ENCODE measurements at places on chromosomes 3 and 15.

DNA sequence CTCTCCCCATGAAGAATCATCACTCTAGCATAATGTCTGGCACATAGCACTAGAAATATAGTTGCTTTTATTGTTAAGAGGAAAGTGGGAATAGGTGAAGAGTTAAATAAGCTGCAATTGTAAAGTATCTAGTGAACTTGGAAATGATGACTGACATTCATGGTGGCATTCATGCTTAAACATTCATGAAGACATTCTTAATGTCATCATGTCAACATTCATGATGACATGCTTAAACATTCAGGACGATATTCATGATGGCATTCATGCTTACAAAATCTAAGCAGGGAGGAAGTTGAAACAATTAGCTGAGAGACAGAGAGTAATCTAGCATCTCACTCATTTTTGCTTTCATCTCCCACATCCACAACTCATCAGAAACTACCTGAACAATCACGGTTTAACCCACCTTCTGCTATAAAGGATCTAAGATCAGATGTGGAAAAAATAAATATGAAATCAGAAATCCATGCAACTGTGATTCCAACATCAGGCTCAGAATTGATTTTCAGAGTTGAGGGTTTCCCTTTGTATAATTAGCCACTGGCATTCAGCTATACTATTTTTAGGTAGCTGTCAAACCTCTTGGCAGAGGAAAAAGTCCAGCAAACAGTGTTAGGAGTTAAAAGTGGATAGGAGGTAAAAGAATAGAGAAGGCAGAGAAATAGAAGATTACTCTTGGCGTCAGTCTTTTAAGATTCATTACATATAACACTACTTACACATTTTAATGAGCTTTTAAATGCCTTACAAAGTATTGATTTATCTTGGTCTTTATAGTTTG lies 3.5 kb downstream of the DRD3 start:
- no peak overlapping the region for H3K4me3 ChIP-seq
- H3K27ac ChIP-seq, result no peak overlapping the region
- H3K4me1 ChIP-seq, result no peaks in the 10 kb centered on the region

GRCh38 chr15:58213587-58214338 lies 75.6 kb downstream of the AQP9 start:
- DNase-seq, result no peak
- H3K36me3 ChIP-seq, result no peaks in the 10 kb centered on the region
- H3K4me3 ChIP-seq, result no peak overlapping the region
- no peaks in the 10 kb centered on the region for H3K27me3 ChIP-seq
- peaks cover 3% of the 10 kb centered on the region for H3K4me1 ChIP-seq
- no peak overlapping the region for H3K27ac ChIP-seq

- H3K4me1 ChIP-seq, result no peaks in the 10 kb centered on the region
- H3K27ac ChIP-seq, result no peak overlapping the region
- H3K36me3 ChIP-seq, result no peaks in the 10 kb centered on the region
- no peak overlapping the region for H3K4me3 ChIP-seq
- no peaks in the 10 kb centered on the region for H3K27me3 ChIP-seq
Observed at GRCh38 chr3:139629033-139629432, 48.7 kb downstream of the NMNAT3 start.

DNA sequence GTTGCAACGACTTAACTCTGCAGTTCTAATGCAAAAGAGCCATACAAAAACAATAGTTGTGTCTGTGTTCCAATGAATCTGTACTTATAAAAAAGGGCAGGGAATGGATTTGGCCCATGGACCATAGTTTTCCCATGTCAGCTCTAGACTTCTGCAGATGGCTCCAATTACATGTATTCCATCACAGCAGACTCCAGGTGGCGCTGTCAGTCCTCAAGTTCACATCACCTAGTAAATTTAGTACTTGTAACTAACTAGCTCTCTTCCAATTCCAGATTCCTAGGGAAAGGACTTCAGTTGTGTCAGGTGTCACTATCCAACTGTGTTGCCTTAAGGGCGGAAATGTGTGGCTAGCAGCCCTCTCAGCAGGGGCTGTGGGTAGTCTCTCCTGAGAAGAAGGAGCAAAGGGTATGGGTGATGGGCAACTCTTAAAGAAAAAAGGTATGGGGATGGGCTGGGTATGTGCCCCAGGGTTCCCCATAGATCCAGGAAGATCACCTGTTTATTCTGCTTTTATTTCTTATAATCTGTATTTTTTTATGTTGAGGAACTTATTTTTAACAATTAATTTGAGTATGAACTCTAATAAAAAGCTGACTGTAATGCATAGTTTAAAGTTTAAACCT lies 36.2 kb downstream of the BBS4 start:
- no peaks in the 10 kb centered on the region for H3K4me1 ChIP-seq
- DNase-seq, result peak; percentile 58
- no peaks in the 10 kb centered on the region for H3K27me3 ChIP-seq

DNA sequence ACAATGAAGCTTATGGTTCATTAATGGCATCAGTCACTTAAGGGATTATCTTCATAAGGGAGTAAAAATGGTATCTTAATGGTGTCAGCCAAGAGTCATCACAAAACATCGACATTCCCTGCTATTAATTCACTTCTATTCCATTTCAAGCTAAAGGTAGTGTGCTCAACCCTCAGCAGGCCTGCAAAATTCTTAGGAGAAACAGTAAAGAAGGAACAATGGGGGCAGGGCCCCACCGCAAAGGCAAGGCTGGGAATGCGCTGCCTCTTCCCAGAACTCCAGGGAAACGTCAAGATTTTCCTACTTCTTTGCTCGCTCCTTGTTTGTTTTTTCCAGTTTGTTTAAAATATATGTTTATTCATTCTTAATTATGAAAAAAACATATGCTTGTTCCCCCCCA lies 187.3 kb upstream of the TSC22D2 start:
- peaks cover 24% of the 10 kb centered on the region for H3K27me3 ChIP-seq
- DNase-seq, result no peak
- no peak overlapping the region for H3K4me3 ChIP-seq
- no peaks in the 10 kb centered on the region for H3K36me3 ChIP-seq
- no peaks in the 10 kb centered on the region for H3K4me1 ChIP-seq
- no peak overlapping the region for H3K27ac ChIP-seq

- no peak overlapping the region for H3K27ac ChIP-seq
- peaks cover 6% of the 10 kb centered on the region for H3K4me1 ChIP-seq
- H3K4me3 ChIP-seq, result no peak overlapping the region
- H3K27me3 ChIP-seq, result no peaks in the 10 kb centered on the region
- DNase-seq, result no peak
- peaks cover 62% of the 10 kb centered on the region for H3K36me3 ChIP-seq
Observed at GRCh38 chr15:85673326-85673725, 121.4 kb downstream of the KLHL25 start.

GRCh38 chr3:29531644-29532043 lies 250.8 kb downstream of the RBMS3 start:
- no peaks in the 10 kb centered on the region for H3K27me3 ChIP-seq
- H3K36me3 ChIP-seq, result no peaks in the 10 kb centered on the region
- no peaks in the 10 kb centered on the region for H3K4me1 ChIP-seq
- no peak for DNase-seq

- H3K4me3 ChIP-seq, result no peak overlapping the region
- no peak for DNase-seq
- H3K36me3 ChIP-seq, result no peaks in the 10 kb centered on the region
- H3K27ac ChIP-seq, result no peak overlapping the region
Observed at GRCh38 chr3:82293867-82294266, 532.4 kb upstream of the GBE1 start.

GRCh38 chr3:151837057-151837456 lies 23.1 kb downstream of the AADAC start:
- H3K27ac ChIP-seq, result no peak overlapping the region
- H3K4me3 ChIP-seq, result no peak overlapping the region
- DNase-seq, result no peak
- H3K27me3 ChIP-seq, result no peaks in the 10 kb centered on the region

DNA sequence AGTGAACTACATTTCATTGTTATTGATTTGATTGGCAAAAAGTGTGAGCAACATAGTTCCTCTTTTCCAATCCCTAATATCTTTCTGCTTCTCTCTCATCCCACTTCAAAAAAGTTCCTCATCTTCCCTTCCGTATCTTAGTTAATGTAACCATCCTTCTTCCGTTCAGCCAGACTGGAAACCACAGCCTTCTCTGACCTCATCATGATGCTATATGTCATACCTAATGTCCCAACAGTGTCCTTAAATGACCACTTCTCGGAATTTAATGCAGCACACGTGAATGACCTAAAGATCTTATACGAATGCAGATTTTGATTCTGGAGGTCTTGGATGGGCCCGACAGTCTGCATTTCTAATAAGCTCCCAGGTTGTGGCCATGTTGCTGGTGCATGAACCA lies 320.3 kb upstream of the SATB1 start:
- H3K27ac ChIP-seq, result peak overlapping the region; percentile 3
- H3K4me1 ChIP-seq, result peaks cover 49% of the 10 kb centered on the region
- H3K27me3 ChIP-seq, result no peaks in the 10 kb centered on the region

GRCh38 chr3:5165698-5166097 lies 21.8 kb upstream of the EDEM1 start:
- no peak overlapping the region for H3K27ac ChIP-seq
- H3K36me3 ChIP-seq, result no peaks in the 10 kb centered on the region
- H3K4me1 ChIP-seq, result peaks cover 7% of the 10 kb centered on the region
- no peak overlapping the region for H3K4me3 ChIP-seq
- DNase-seq, result no peak

- H3K27me3 ChIP-seq, result no peaks in the 10 kb centered on the region
- no peak overlapping the region for H3K27ac ChIP-seq
- H3K36me3 ChIP-seq, result no peaks in the 10 kb centered on the region
- no peaks in the 10 kb centered on the region for H3K4me1 ChIP-seq
- H3K4me3 ChIP-seq, result no peak overlapping the region
- DNase-seq, result no peak
Observed at GRCh38 chr3:49255112-49255511, 21.9 kb downstream of the C3orf62 start.

GRCh38 chr3:194939949-194940770 lies 254.5 kb downstream of the FAM43A start:
- no peak overlapping the region for H3K27ac ChIP-seq
- H3K4me3 ChIP-seq, result no peak overlapping the region
- H3K27me3 ChIP-seq, result peaks cover 46% of the 10 kb centered on the region

- no peaks in the 10 kb centered on the region for H3K27me3 ChIP-seq
- H3K36me3 ChIP-seq, result no peaks in the 10 kb centered on the region
- no peaks in the 10 kb centered on the region for H3K4me1 ChIP-seq
- H3K27ac ChIP-seq, result no peak overlapping the region
- no peak for DNase-seq
- H3K4me3 ChIP-seq, result no peak overlapping the region
Observed at GRCh38 chr3:32379831-32380500, 11.7 kb upstream of the CMTM7 start.
